ENCODE measurements at places on chromosomes 5 and 9.

DNA sequence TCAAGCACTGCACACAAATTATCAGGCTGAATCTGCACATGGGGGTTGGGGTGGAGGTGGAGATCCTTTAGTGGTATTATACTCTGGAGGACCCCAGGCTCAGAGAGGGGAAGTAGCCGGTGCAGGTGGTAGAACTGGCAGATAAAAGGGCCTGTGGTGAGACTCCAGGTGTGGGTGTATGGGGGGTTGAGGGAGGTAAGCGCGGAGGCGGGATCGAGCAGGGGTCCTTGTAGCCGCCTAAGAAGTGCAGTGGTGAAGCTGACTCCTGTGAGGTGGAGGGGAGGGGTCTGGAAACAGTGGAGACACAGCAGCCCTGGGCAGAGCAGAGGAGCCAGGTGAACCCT is 841 bp downstream of the ACSL6 start:
- DNase-seq = no peak

DNA sequence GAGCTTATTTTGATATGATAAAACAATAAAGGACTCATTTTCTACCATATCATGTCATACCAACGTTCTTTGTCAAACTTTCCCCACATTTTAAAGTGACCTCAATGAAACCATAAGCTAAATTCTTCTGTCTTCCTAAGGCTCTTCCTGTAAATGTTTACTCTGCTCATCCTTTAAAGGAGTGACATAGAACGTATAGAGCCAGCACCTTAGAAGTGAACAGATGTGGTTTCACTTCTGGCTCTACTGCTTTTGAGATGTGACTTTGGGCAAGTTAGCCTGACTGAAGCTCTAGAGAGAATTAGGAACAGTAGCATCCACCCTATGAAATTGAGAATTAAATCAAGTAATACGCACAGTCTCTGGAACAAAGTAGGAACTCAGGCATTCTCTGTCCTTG is 24.1 kb downstream of the SAR1B start:
- no peak for DNase-seq

- no peak for DNase-seq
Observed at GRCh38 chr9:136695435-136695895, 8.2 kb upstream of the AGPAT2 start.

DNA sequence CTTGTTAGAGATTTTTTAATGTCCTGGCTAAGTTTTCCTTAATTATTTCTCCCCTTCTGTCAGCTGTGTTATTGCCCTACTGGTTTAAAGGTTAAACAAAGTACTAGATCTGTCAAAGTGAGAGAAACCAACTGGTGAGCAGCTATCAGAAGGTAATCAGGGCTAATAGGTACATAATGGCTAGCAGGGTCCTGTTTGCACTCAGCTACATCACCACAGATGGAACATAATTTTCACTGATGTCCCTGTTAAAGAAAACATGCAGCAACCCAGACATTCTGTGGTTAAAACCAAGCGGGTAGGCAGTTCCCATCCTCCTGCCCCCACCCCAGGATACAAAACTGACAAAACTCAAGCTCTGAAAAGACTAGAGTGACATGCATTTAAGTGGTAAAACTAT is 473.9 kb downstream of the NR2F1-AS1 start:
- DNase-seq = no peak

GRCh38 chr5:82100303-82101077 is 128.7 kb downstream of the ATG10 start:
- no peak for DNase-seq

DNA sequence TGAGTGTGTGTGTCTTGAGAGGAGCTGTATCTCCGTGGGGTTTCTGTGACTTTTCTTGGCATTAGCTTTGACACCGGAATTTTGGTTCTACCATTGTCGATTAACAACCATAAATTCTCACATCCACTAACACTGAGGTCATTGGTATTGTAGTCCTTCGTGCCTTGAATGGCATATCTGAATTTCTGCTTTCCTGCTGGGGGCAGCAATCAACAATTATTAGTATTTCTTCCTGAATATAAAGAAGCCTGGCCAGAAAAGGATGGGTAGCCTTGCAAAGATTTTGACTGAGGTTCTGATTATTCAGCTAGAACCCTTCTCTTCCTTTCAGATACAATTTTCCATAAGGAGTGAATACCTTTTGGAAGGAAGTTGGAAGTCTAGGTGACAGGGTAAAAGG is 33.5 kb upstream of the SHOC1 start:
- DNase-seq = no peak

DNA sequence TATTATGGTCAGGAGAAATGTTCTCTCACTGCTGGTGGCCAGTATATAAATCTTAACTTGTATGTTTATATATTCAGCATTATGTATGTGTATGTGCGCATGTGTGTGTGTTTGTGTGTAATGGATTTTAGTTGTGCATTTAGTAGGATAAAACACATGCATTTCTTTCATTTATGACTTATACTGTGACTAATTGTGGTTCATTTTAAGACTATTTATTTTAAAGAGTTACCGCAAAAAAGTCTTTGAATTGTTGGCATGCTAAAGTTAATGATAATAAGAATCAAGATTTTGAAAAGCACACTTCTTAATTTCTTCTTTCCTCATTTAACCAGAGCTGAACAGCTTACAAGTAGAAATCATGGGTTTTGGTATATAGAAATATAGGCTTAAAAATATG is 60.9 kb downstream of the RAI14 start:
- no peak for DNase-seq

DNA sequence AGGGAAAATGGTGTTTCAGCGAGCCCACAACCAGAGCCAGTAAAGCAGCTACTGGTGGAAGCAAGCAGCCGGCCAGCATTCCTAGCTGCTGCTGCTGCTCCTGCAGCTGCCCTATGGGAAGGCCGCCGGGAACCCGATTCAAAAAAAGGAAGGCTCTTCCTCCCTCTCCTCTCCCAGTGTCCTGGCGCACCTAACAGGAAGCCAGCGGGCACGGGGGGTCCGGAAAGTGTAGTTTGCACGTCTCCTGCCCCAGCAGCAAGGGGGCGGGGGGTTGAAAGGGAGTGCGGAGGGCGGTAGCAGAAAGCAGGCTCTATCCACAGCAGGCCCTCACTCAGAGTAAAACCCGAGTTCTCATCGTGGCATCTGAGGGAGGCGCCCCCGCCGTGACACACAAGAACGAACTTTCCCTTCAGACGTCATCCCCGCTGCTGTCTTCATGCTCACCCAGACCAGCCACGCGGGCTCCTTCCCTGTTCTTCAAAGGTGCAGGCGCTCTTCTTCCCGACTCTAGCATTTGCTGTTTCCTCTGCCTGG is 16.5 kb downstream of the GRXCR2 start:
- DNase-seq = no peak

DNA sequence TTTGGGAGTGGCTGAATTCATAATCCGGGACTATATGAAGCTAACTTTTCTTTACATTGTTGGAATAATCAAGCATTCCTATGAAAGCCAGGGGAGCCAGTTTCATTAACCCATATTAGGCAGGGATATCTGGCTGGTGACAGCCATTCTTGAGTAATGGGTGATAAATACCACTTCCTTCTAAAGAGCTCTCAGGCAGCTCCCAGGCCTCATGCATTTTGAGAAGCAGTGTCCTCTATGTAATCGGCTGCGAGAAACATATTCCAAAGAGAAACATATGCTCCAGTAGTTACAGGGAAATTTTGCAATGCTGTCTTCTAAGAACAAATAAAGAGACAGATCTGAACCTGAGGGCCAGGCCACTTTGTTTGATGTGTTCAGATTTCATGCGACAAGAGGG is 83.1 kb downstream of the MSX2 start:
- no peak for DNase-seq

DNA sequence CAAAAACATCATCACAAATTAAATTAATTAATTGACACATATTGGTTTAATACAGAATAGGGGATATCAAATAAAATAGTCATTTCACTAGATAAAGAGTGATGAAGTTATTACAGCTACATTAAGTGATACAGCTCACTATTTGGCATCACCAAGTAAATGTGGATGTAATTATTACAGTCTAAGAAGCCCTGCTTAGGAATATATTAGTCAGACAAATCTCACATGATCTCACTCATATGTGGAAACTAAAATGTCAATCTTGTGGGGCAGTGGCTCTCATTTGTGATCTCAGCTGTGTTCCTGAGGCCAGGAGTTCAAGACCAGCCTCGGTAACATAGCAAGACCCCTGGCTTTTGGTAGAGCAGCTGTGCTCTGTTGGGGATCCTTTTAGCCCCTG is 233.4 kb upstream of the RGMB start:
- no peak for DNase-seq
